ENCODE measurements at places on chromosomes 1 and 21.

DNA sequence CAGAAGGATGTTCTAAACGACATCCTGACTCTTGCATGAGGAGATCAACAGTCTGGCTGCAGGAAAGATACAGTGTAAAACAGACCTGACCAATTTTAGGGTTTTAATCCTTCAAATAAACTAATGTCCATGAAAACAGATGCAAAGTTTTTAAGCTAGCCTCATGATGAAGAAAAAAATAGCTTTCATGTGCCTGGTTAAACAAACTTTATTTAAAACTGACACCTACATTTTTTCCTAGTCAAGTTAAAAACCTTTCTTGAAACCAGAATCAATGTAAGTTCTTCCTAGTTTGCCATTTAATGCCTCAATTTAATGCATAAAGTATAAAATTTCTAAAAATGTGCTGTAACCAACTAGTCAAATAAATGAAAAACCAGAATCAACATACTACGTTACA, 2.9 kb downstream of the WDR26 start:
- no peak for DNase-seq

GRCh38 chr1:59672851-59673572, 141.7 kb upstream of the HOOK1 start:
- DNase-seq, result no peak

- DNase-seq, result no peak
Measured at GRCh38 chr1:22508329-22508728, 55.0 kb upstream of the EPHA8 start.

DNA sequence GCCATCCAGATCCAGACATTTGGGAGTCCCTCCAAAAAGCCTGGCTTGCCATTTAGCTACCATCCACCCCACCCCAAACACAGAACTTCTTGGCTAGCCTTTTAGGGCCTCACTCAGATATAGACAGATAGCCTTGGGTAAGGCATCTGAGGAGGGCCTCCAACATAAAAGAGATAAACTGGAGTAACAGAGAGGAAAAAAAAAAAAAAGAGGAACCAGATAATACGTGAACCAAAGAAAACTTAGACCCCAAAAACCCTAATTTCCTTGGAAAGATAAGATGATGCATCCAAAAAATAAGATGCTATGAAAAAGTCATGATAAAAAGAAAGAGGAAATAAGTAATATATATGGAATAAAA, 19.8 kb upstream of the LSS start:
- no peak for DNase-seq

GRCh38 chr1:248243204-248243603, 12.0 kb downstream of the OR2M4 start:
- DNase-seq, result peak; percentile 34

- peak; percentile 59 for DNase-seq
Measured at GRCh38 chr21:43355266-43355924, 71.5 kb downstream of the SIK1 start.

DNA sequence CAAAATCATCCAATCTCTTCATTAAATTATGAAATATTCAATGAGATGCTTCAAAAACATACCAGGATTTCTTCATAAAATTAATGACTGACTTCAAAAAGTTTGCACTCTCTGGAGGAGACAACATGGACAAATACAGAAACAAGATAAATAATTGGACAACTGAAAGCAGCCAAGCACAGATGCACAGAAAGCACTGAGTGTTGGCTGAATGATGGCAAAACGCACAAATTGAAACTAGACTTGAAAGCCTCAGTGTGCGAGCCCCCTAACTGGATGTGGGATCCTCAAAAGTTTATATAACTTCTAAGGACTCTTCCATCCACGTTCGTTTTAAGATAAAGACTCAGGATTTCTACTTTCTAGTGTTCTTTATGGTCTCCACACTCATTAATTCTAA, 27.9 kb downstream of the RGS18 start:
- DNase-seq, result no peak

DNA sequence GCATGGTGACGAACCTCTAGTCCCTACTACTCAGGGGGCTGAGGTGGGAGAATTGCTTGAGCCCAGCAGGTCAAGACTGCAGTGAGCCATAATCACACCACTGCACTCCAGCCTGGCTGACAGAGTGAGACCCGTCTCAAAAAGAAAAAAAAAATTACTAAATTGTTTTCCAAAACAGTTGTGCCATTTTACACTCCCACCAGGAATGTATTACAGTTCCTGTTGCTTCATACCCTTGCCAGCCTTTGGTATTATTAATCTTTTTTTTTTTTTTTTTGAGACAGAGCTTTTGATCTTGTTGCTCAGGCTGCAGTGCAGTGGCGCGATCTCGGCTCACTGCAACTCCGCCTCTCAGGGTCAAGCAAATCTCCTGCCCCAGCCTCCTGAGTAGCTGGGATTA, 55.9 kb downstream of the RPS6KA1 start:
- DNase-seq, result no peak

GRCh38 chr1:167128261-167129227, 34.7 kb downstream of the STYXL2 start:
- DNase-seq, result no peak

DNA sequence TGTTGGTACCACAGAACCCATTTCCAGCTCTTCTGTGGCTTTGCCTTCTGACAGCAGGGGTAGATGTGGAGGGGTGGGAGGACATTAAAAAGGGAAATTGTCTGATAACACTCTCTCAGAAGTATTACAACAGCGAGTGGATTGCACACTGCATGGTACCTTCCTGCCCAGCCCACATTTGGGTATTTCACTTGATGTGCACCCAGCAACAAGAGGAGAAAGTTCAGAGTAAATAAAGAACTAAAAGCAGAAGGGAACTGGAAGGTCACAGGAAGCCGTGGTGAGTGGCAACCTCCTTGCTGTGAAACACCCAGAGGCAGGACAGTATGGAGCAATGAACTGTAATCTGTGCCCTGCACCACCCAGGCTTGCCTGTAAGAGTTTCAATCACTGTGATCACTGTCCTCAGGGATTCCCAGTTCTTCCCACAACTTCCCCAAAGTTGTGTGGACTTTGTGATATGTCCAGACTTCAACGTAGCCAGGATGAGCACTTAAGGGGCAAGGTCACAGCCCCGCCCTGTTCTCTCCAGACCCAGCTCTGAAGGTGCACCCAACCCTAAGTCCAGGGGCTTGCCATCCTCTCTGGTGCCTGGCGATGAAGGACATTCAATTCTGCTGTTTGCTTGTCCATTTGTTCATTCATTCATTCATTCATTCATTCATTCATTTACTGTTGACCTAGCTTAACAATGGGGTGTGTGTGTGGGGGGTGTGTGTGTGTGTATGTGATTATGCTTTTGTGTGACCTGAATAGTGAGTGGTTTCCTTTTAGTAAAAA, 18.7 kb upstream of the F5 start:
- no peak for DNase-seq

- DNase-seq, result no peak
Measured at GRCh38 chr1:200028586-200029034, 1.1 kb downstream of the NR5A2 start.

GRCh38 chr1:157659576-157660247, 40.9 kb downstream of the FCRL3 start:
- DNase-seq, result no peak

GRCh38 chr1:246068619-246069509, 438.2 kb downstream of the SMYD3 start:
- no peak for DNase-seq

DNA sequence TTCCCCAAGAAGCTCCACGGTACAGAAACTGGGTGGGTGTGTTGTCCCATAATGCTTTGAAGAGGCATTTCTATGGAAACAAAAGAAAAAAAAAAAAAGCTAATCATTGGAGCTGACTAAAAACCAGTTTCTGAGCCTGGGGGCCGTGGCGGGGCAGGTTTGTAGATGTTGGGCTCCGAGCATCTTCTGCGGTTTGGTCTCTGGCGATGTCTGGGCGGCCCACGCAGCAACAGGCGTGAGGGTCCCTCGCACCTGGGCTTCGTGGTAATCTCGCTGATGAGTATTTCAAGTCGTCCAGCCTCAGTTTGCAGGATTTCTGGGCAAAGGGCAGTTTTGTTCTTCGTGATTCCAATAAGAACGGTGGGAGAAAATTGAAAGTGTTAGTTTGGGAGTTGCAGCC, 6.8 kb downstream of the TP73 start:
- no peak for DNase-seq

DNA sequence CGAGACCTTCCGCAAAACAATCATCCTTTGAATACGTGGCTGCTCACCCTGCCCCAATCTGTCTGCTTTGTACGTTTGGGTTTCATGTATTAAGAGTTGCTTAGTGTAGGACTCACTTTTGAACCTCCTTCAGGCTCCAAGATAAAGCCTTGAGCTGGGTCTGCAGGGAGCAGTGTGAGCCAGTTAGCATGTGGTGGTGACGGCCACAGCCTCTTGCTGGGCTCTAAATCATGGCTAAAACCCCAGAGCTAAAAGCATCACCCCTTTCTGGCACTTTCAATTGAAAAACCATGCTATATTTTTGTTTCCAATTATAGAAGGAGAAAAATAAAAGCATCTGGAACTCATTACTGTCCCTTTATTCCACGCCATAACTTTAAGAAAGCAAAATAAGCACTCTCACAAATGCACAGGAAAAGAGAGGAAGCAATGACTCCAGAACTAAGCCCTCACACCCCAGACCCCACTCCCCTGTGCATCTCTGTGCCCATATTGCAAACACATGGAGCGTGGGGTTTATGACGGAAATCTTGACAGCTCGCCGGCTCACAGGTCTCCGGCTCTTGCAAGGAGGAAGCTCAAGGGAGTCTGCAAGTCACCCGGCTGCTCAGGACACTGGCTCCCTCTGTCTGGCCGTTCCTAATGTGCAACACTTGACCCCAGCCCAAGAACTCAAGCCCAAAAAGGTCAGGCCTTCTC, 135.5 kb downstream of the MIS18A start:
- no peak for DNase-seq

DNA sequence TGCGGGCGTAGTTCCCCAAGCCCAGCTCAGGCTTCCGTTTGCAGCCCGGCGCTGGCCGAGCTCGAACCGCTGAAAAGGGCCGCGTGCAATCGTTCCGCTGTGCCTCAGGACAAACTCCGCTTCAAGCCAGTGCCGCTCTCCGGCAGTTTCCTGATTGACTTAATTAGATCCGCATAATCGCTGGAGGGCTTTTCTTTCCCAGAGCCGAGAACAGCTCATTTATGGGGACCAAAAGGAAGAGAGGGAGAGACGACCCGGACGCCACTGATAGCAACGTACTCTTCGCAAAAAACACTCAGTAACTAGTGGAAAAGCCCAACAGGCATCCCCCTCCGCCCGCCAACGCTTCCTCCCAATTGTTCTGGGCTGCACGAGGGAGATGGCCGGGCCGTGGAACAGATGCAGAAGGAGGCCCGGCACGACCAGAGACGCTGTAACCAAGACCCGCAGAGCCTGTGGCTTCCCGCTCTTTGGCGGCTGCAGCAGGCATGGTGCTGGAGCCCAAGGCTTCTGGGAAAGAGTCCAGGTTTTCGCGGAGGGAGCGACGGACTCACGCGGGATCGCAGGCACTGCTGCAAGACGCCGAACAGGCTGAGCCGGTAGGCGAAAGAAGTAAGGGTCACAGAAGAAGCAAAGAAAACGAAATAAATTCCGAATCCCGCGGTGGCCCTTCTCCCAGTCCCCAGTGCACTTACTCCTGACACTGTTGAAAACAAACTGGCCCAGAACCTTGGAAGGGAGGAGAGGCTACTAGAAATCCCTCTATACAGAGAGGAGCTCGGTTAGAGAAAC, 3.6 kb upstream of the FOXD2 start:
- peak; percentile 61 for DNase-seq

GRCh38 chr1:187928288-187928687, 1099.5 kb downstream of the PLA2G4A start:
- peak; percentile 35 for DNase-seq

- no peak for DNase-seq
Measured at GRCh38 chr1:197807739-197808453, 32.6 kb upstream of the DENND1B start.

DNA sequence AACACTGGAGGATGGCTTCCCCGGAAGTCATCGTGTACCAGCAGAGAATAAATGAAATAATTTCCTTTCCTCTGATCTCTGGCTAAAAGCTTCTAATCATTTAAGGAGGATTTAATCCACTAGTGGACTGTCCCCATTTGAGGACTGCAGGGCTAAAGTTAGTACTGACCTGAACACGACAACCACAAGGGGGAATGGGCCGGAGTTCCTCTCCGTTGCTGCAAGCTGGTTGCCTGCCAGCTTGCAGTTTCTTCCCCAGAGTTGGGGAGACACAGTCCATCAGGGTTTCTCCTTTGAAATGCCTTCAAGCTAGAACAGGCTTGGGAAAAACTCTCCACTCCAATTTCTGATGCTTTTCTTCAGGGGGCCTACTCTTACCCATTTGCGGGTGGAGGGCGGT, 35.5 kb upstream of the NPL start:
- no peak for DNase-seq

DNA sequence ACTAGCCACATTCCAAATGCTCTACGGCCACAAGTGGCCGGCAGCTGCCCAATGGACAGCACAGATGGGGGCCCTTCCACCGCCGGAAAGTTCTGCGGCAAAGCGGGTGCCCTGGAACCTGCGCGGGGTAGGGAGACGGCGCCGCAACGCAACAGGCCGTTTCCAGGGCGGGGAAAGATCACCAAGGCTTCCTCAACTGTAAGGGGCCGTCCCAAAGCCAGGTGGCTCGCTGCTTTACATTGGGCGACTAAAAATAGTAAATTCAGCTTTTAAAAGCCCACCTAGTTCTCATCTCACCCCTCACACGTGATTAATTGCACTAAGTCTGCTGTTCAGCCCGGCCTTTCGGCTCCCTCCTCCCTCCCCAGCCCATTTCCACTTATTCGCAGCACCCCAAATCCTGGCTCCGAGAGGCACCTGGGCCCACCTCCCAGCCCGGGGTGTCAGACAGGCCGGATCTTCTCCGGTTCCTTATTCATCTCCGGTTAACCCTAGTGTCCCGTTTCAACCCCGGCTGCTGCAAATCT, 643 bp downstream of the CFAP298 start:
- peak; percentile 4 for DNase-seq

GRCh38 chr1:14555091-14555490, 43.4 kb upstream of the KAZN start:
- no peak for DNase-seq

DNA sequence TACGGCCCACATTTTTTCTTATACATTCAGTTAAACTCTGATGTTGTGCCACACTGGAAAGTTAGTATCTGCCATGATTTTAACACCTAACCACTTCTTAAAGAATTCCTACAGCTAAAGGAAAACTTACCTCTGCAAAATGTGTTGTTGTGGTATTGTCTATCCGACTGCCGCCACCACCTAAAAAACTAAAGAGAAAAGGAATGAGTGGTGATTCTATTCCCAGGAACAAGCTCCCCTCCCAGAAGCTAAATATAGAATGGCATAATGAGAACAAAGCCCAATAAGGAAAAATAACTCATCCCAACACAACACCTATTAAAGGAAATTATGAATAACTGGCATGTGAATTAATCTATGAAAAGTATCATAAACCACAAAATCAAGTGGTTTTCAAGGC, 39.5 kb downstream of the RNF115 start:
- no peak for DNase-seq

DNA sequence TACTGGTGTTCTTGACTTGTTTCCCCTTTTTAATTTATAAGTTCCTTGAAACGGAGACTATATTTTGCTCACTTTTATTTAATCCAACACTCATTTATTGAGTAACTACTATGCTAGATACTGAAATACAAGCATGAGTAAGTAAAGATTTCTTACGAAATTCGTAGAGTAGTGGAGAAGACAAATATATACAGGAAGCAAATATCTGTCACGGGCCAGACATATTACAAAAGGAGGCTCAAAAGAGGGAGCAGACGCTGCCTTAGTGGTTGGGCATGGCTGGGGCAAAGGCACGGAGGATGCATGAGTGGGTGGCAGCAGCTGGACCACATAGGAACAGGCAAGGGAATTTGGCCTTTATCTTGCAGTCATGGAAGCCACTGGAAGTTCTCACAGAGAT, 6.8 kb downstream of the NCF2 start:
- DNase-seq, result no peak

Measured in head of caudate nucleus (tissue), 42 donors.